ENCODE measurements at places on chromosomes 5 and 9.

GRCh38 chr5:71699233-71699632 is 19.8 kb upstream of the CARTPT start:
- DNase-seq: no peak

GRCh38 chr9:117080765-117081390 is 334.0 kb downstream of the ASTN2 start:
- no peak for DNase-seq

DNA sequence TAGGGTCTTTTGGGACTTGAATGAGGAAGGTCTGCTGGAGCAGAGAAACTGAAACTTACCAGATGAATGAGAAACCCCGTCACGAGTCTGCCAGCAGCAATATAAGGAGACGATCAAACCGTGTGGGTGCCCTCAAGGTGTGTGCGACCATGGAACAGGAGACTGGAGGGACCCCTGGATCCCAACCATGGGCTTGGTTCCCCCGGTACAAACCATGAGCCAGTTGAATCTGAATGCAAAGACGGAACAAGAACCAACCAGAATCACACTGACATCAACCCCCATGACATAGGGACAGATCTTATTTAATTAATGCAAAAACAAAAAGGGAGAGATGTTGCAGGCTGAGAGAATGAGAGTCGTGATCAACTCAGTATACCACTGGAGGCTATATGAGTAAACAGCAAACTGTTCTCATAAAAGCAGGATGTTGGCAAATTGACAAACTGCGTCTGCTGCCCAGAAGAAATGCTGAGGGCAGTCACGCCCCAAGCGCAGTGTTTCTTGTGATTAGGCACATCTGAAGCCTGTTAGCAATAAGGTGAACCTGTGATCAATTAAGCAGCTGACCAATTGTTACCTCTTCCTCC is 475.5 kb upstream of the ACO1 start:
- DNase-seq: no peak

DNA sequence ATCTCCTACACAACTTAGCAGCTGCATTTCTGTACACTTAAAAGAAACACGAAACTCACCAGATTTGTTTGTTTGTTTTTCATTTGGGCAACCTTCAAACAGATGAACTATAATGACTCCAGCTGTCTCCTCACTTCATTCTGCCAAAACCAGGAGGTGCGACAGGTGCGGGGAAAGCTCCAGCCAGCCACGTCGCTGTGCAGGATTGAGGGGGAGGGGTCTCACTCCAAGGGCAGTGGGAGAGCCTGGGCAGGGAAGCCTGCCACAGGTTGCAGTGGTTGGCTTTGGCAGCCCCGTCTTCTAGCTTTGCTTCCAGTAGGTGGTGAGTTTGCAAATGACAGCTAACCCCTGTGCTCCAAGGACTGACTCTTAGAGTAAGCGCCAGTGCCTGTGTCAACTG is 215.8 kb downstream of the CEMIP2 start:
- no peak for DNase-seq

DNA sequence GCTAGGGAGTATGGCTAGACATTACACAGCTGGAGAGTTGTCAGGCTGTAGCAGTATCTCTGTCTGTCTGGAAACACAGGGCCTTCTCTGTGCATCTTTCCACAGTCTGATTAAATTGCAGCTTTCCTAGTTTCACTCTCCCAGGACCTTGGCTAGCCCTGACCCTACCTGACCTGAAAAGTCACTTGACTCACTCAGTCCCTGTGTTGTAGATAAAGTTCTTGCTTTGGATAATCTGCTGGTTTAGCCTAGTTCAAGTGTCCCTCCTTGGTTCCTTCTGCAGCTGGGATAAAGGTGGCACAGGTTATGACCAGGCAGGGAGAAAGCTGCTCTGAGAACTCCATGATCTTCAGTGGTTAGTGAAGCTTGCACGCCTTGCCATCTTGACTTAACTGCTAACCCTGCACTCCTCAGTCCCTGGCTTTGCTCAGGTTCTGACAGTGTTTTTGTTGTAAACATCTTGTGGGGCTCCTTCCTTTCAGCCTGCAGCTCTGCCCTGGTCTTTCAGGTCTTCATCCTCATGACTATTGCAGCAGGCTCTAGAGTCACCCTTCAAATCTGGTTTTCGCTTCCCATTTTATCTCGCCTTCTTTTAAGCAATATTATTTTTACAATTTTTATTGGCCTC is 101.0 kb downstream of the PIP5K1B start:
- no peak for DNase-seq

DNA sequence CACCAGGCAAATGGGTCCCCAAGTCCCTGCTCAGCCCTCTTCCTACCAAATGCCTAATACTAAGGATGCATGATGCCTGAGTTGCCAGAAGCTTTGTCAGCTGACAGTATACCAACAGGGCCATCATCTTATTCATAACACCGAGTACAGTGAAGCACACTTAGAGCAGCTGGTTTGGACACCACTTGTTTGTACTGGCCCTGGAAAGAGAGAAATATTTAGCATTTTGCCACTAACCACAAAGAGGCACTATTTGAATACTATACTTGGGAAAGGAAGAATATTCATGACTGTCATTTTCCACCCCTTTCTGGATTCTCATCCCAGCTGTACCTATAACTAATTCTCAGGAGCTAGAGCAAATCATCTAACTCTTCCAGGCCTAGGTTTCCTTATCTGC is 364.4 kb upstream of the KIF2A start:
- DNase-seq: no peak
